Calu3 (cell line): ENCODE measurements at places on chromosomes 5 and 9. TPM values are rescaled to one million over a fixed set of nuclear protein-coding genes. Genes with fewer than 3 reads are reported as not detected.

DNA sequence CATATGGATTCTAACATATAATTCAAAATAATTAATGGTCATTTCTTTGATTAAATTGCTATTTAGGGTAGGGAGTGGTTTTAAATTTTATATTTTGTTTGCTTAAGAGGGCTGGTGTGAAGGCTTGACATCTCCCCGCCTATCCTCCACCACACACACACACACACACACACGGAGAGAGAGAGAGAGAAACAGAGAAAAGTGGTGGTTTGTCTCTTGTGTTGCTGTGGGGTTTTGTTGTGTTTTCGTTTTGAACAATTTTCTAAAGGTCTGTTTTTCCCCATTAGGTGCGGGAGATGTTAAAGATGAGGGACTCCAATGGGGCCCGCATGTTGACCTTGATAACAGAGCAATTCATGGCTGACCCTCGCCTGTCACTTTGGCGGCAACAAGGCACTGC, 161.9 kb downstream of the ZSWIM6 start:
- peaks cover 5% of the 10 kb centered on the region for H3K36me3 ChIP-seq
- no peaks in the 10 kb centered on the region for H3K27me3 ChIP-seq
- H3K4me1 ChIP-seq = no peaks in the 10 kb centered on the region
- no peak overlapping the region for H3K4me3 ChIP-seq
- no peak overlapping the region for H3K27ac ChIP-seq
- DNase-seq = no peak

DNA sequence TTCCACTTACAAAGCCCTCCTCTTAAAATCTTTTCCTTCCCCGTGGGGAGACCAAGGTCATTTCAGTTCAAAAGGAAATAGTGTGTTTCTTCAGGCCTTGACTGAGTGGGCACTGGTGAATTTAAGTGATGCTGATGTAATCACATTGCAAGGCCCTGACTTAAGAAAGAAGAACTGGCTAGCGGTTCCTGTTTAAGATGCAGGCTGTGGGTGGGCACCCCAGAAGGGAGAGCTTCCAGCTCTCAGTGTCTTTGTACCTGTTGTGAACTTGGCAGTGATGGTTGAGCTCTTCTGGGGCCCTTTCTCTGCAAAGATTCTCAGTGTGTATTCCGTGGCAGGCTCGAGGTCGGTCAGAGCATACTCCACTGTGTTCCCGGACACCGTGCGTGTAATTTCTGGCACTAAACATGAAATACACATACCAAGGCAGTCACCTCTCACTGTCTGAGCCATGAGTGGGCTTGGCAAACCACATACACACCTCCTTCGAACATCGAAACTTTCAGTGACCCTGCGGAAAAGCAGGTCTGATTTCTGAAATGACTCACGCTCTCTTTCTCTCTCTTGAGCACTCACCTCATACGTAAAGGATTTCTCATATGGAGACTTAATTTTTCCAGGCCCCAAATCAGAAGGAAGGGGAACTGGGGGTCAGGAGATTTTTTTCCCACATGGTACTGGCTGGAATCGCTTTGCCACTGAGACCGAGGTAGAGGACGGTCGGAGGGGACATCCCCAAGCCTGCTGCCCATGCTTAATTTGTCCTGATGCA, 81.9 kb downstream of the TNC start:
- peaks cover 27% of the 10 kb centered on the region for H3K27me3 ChIP-seq
- H3K27ac ChIP-seq = no peak overlapping the region
- H3K4me1 ChIP-seq = no peaks in the 10 kb centered on the region
- no peaks in the 10 kb centered on the region for H3K36me3 ChIP-seq
- H3K4me3 ChIP-seq = no peak overlapping the region

LHX3 gene
- total RNA-seq = not detected in 2 replicates

DNA sequence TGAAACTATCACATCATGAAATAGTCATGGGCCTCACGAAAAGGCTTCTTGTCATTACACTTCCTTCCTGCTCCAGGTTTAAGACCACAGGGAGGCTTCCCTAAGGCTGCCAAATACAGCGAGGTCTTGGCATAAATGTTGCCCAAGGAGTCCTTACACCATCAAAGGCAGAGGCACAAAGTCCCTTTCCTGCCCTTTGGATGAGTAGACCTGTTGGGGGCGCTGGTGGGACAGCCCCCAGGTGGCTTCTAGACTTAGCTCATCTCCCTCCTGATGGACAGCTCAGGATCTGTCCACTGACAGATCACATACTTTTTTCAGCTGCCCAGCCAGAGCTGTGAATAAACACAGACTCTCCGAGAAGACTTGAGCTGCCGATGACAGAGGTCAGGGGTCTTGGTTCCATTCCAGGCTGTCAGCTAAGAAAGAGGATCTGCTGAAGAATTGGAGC, 15.5 kb upstream of the MEGF9 start:
- DNase-seq = no peak
- no peak overlapping the region for H3K27ac ChIP-seq
- peaks cover 27% of the 10 kb centered on the region for H3K4me1 ChIP-seq
- H3K4me3 ChIP-seq = no peak overlapping the region
- no peaks in the 10 kb centered on the region for H3K36me3 ChIP-seq
- peaks cover 13% of the 10 kb centered on the region for H3K27me3 ChIP-seq

- peaks cover 8% of the 10 kb centered on the region for H3K4me1 ChIP-seq
- DNase-seq = peak; percentile 22
- no peak overlapping the region for H3K4me3 ChIP-seq
- peaks cover 41% of the 10 kb centered on the region for H3K36me3 ChIP-seq
Observed at GRCh38 chr5:657570-657969, 35.6 kb downstream of the TPPP start.

CAMK2A gene
- total RNA-seq = not detected in 2 replicates

MARCHF3 gene
- total RNA-seq = 13.1 and 16.1 TPM in 2 replicates
